NCI-H526 treated with DMSO at 0.1 percent for 48 hours (cell line): ENCODE measurements at places on chromosomes 7 and 10.

- no peak for DNase-seq
Measured at GRCh38 chr7:158054081-158054480, 533.5 kb downstream of the PTPRN2 start.

- DNase-seq = no peak
Measured at GRCh38 chr7:362402-363096, 72.6 kb downstream of the FOXL3 start.

DNA sequence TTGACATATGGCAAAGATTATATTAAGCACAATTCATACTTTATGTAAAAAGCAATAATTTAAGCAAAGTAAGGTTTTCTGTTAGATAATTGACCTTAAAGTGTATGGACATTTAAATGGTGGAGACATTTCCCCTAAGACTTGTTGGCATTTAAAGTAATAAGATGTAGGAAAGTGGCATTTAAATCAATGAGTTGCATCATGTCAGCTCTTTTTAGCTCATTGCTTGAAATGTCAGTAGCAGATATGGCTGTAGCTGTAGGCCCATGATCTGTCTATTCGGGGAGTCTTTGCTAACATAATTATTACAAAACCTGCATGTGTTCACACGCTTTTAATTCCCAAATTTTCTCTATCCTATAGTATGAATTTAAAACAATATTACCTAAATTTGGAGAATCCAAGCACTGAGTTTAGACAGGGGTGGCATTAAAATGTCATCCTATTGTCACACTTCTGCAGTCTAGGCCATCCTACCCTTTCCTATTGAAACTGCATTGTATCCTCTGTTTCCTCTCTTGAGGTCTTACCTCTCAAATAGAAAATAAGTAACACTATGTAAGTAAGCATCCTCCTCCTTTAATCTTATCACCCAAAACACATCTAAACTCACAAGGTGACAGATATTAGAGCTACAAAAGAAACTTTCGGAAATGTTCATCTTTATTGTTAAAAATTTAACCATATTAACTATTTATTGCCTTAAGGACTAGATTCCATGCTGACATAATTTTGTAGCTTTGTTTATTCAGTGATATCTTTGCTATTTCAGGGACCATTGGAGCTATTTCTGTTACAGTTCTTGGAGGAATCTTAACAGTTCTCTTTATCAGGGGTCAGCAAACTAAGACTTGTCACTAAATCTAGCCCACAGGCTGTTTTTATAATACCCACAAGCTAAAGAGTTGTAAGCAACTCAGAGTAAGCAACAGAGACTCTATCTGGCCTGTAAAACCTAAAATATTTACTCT is 91.2 kb downstream of the LCOR start:
- no peak for DNase-seq

DNA sequence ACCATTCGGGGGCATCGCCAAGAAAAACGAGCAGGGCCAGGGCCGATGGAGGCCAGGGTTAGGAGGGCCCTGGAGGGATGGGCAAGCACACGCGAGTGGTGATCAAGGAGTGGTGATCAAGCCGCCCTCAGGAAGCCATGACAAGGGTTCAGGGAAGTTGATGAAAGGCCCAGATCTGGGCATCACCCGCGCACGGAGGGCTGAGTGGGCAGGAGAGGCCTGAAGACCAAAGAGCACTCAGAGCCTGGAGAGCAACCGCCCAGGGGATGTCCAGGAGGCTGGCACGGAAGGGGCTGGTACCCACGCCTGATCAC is 114.6 kb downstream of the WDR37 start:
- DNase-seq = no peak

GRCh38 chr10:9294132-9294663 is 1239.7 kb downstream of the GATA3 start:
- peak; percentile 60 for DNase-seq

GRCh38 chr10:96712662-96713271 is 7.5 kb downstream of the PIK3AP1 start:
- DNase-seq = no peak
